ENCODE measurements at places on chromosomes 2 and 18.

DNA sequence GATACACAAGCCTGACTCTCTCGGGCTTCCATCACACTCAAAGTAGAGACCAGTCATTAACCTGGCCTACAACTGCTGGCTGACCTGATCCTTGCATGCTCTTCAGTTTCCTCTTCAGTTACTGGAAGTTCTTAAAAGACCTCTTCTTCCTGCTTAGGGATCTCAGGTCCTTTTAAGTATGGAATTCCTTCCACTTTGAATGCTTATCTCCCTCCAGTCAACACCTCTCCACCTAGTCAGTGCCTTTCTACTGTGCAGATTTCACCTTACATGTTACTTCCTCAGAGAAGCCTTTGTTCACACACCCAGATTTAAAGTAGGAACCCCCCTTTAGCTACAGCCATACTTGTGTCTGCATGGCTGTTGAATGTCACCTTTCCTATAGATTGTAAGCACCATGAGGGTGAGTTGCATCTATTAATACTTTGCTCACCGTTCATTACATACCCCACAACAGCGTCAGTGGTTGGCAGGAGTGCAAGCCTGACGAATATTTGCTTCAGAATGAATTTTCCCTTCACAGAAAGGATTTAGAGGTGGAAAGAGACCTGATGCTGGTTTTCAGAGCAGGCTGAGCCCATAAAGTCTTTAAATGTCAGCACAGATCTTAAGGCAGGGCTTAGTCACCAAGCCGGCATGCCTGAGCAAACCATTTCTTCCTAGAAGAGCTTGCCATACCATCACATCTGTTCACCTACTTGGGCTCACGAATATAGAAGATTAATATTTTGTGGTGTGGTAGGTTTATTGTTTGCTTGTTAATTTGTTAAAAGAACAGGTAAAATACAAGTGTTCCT lies 90.1 kb downstream of the ACVR1 start:
- no peak for DNase-seq

GRCh38 chr2:46717344-46718121 lies 198.1 kb downstream of the MCFD2 start:
- DNase-seq: no peak

- peak; percentile 81 for DNase-seq
Observed at GRCh38 chr18:9708057-9708433, at the start of gene RAB31. RAB31 (plus strand) TSS chr18:9708301; CDS start chr18:9708406, 105 bp downstream.

- no peak for DNase-seq
Observed at GRCh38 chr2:161586517-161587167, 37.6 kb upstream of the SLC4A10 start.

DNA sequence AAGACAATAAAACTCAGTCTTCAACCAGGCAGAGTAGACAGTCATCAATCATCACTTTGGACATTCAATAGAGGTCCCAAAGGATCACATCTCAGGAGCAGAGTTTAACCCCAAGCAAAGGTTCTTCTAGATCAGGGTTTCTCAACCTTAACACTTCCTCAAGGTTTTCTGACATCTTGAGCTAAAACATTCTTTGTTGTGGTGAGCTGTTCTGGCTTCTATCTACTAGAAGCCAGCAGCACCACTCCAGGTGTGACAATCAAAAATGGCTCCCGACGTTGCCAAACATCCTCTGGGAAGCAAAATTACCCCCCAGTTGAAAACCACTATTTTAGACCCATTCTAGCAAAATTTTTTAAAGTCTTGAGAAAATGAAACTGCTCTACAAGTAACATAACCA lies 22.0 kb downstream of the RTTN start:
- DNase-seq: no peak
